ENCODE measurements at places on chromosomes 6 and 20.

DNA sequence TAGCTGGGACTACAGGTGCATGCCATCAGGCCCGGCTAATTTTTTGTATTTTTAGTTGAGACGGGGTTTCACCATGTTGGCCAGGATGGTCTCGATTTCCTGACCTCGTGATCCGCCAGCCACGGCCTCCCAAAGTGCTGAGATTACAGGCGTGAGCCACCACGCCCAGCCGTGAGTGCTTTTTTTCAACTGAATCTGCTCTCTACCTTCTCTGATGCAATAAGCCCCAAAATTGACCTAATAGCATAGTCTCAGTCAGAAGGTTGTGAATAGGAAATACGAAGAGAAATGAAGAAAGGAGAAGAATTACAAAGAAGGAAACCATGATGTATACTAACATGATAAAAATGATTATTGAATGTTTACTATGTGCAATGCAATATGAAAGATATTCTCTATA is 33.2 kb downstream of the BEND6 start:
- H3K4me3 ChIP-seq = no peak overlapping the region
- no peaks in the 10 kb centered on the region for H3K4me1 ChIP-seq
- H3K36me3 ChIP-seq = no peaks in the 10 kb centered on the region
- H3K27me3 ChIP-seq = peaks cover 3% of the 10 kb centered on the region
- no peak for DNase-seq

DNA sequence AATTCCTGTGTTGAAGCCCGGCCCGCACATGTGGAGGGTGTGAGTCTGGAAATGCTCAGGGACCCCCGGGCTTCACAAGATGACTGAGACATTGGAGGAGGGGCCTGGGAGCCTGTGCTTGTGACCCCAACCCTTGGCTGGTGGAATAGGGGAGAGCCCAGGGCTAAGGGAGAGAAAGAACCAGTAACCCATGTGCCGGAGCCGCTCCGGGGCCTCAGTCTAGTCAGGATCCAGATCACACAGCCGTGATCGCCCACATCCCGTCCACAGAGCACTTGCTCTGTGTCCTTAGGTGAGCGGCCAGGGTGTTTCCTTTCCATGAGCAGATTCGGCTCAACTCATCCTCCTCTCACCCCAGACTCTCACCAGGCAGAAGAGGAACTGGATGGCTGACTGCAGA is 152.3 kb upstream of the RPS6KA2 start:
- H3K4me3 ChIP-seq = no peak overlapping the region
- H3K36me3 ChIP-seq = no peaks in the 10 kb centered on the region
- no peak for DNase-seq

- H3K27ac ChIP-seq = no peak overlapping the region
- no peak overlapping the region for H3K4me3 ChIP-seq
- H3K4me1 ChIP-seq = no peaks in the 10 kb centered on the region
- no peak for DNase-seq
These were observed 295.2 kb downstream of the EPHA7 start for GRCh38 chr6:93124006-93124632.

DNA sequence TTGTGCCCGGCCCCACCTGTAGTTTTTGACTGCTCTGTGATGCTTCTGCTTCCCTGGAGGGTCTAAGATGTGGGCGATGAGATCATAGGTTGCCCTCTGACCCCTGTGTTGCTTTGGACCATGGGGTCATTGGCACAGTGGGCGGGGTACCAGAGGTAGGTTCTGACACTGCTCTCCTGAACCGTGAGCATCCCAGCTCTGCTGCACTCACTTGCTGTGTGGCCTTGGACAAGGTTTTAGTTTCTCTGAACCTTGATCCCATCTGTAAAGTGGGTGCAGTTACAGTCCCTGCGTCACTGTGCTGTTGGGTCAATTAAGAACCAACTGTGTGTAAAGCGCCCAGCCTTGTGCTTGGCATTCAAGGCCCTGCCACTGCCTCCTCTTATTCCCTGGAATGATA is 30.9 kb downstream of the SRC start:
- H3K4me3 ChIP-seq = no peak overlapping the region
- no peaks in the 10 kb centered on the region for H3K4me1 ChIP-seq
- no peaks in the 10 kb centered on the region for H3K36me3 ChIP-seq
- DNase-seq = no peak
- no peak overlapping the region for H3K27ac ChIP-seq

DNA sequence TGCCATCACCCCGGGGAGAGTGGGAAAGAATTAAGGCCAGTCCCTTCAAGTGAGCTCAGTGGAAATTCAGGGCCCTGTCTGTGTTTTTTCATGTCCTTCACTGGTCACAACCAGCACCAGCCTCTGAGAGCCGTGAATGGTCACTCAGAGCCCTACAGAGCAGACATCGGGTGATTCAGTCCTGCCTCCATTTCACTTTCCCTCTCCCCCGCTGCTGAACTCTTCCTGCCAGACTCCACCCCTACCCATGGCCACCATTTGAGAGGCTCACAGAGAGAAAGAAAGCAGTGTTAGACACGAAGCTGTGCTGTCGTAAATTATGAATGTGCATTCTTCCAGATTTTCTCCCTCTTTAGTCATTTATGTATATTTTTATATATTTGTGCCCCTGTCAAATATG is 5.4 kb downstream of the R3HDML start:
- H3K36me3 ChIP-seq = no peaks in the 10 kb centered on the region
- no peaks in the 10 kb centered on the region for H3K27me3 ChIP-seq
- no peak overlapping the region for H3K27ac ChIP-seq
- no peak overlapping the region for H3K4me3 ChIP-seq
- no peak for DNase-seq
- no peaks in the 10 kb centered on the region for H3K4me1 ChIP-seq
